Activated CD4-positive, alpha-beta T cell treated with anti-CD3 and anti-CD28 coated beads for 36 hours (primary cell): ENCODE measurements at places on chromosomes 1 and 21. TPM values are rescaled to one million over a fixed set of nuclear protein-coding genes. Genes with fewer than 3 reads are reported as not detected.

GJC2 gene
- total RNA-seq, result 0.64 TPM

DCST1 gene
- total RNA-seq, result not detected

GRCh38 chr1:247295746-247296145 is 35.9 kb downstream of the ZNF496 start:
- no peak overlapping the region for H3K4me3 ChIP-seq
- DNase-seq, result no peak
- peaks cover 8% of the 10 kb centered on the region for H3K36me3 ChIP-seq
- no peaks in the 10 kb centered on the region for H3K27me3 ChIP-seq
- H3K4me1 ChIP-seq, result no peaks in the 10 kb centered on the region

GRCh38 chr1:52752484-52752826 is 26.2 kb downstream of the ZYG11B start:
- H3K27ac ChIP-seq, result no peak overlapping the region
- peaks cover 3% of the 10 kb centered on the region for H3K4me1 ChIP-seq
- no peak overlapping the region for H3K4me3 ChIP-seq
- H3K36me3 ChIP-seq, result peaks cover 6% of the 10 kb centered on the region
- DNase-seq, result no peak
- H3K27me3 ChIP-seq, result no peaks in the 10 kb centered on the region

DNA sequence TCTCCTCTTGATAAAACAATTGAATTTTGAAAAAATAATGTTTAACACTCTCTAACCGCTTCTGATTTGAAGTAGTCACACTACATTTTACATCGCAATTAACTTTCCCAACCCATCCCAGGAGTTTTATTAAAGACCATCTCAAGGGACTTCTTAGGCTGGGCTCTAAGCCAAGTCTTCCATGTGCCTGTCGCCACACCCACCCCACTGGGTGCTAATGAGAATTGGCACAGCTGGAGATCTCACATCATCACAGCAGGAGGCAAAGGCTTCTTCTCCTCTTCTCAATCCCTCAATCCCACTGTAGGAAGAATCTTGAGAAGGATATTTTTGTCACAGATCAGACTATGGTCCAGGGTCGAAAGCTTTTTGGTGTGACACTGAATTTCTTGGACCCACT is 328.9 kb downstream of the NUF2 start:
- no peaks in the 10 kb centered on the region for H3K27me3 ChIP-seq
- no peaks in the 10 kb centered on the region for H3K36me3 ChIP-seq
- DNase-seq, result no peak
